DMS 273 treated with DMSO at 0.1 percent for 48 hours (cell line): ENCODE measurements at places on chromosomes 6 and 20.
A peak's percentile ranks its signal among the peaks of the same experiment; 100 is the strongest.

DNA sequence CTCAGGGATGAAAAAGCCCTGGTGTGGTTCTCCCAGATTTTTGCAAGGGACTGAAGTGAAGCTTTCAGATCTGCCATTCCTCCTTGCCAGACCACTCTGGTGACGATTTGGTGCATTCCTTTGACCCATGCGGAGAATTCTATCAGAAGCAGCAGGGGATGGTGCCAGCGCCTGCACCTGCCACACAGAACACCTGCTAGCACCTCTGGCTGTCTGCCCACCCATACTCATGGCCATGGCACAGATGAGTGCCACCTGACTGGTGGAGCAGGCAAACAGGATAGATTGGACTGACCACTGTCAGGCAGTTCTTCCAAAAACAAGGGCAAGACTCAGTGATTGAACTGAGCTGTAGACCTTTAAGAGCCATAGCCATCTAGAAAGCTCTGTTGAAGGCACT is 107.1 kb downstream of the CDYL start:
- DNase-seq: no peak

GRCh38 chr20:57061051-57061900 is 205.2 kb downstream of the BMP7 start:
- DNase-seq: no peak

- no peak for DNase-seq
Observed at GRCh38 chr20:57573894-57574293, 13.0 kb downstream of the PCK1 start.

DNA sequence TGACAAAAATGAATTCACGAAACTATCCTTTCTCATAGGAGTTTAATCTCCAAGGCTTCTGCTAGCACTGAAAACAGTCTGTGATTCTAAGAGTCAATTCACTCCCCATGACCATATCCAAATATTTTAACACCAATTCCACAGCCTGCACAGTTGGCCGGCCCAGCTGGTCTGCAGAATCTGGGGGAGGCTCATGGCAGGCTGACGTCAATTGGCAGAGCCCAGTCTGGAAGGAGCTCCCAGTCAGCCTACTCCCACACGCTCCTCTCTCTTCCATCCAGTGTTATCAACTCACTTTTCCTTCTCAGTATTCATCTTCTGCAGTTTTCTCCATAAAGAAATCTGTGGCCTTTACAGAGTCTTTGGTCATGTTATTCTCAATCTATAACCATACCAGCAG is 111.0 kb downstream of the TBXT start:
- DNase-seq: no peak

DNA sequence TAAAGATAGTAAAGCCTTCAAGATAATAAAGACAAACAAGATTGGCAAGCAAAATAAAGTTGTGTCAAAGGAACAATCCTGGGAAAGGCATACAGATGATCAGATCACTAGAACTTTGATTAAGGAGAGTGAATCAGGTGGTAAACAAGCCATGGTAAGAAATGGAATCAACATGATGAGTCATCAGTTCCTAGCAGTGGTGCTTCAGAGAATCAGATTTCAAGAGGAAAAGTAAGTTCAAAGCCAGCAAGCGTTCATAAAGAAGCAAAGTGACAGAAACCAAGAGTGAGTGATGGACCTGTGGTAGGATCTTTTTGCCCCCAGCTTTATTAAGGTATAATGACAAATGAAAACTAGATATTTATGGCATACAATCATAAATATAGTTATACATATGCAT is 340.4 kb downstream of the TPBG start:
- no peak for DNase-seq

DNA sequence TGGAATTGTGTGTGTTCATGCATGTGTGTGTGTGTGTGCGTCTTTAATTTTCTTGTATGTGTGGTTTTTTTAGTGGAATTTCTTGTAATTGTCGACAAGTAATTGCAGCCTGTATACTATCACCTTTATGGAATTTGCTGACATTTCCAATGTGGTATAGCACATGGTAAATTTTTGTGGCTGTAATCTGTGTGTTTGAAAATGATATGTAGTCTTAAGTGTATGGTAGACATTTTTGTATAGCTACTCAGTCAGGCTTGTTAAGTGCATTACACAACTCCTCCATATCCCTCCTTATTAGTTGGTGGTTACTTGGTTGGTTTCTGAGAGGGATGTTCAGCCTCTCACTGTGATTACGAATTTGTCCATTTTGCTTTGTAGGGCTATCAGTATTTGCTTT is 384.5 kb upstream of the HSF2 start:
- no peak for DNase-seq

GRCh38 chr6:44203955-44204354 is 12.8 kb upstream of the MYMX start:
- DNase-seq: no peak

- no peak for DNase-seq
Observed at GRCh38 chr6:16656451-16656850, 104.8 kb downstream of the ATXN1 start.

DNA sequence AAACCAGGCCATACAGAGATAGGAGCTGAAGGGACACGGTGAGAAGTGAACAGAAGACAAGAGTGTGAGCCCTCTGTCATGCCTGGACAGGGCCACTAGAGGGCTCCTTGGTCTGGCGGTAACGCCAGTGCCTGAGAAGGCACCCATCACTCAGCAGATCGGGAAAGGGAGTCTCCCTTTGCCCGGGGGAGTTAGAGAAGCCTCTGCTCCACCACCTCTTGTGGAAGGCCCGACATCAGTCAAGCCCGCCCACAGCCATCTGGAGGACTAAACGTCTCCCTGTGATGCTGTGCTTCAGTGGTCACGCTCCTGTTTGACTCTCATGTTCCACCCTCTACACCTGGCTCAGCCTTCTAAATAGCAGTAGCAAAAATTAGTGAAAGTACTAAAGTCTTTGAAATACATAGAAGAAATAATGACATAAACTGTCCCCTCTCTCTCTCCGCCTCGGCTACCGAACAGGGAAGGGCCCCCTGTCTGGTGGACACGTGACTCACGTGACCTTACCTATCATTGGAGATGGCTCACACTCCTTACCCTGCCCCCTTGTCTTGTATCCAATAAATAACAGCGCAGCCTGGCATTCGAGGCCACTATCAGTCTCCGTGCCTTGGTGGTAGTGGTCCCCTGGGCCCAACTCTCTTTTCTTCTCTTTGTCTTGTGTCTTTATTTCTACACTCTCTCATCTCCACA is 66.7 kb downstream of the RPP21 start:
- peak; percentile 2 for DNase-seq

DNA sequence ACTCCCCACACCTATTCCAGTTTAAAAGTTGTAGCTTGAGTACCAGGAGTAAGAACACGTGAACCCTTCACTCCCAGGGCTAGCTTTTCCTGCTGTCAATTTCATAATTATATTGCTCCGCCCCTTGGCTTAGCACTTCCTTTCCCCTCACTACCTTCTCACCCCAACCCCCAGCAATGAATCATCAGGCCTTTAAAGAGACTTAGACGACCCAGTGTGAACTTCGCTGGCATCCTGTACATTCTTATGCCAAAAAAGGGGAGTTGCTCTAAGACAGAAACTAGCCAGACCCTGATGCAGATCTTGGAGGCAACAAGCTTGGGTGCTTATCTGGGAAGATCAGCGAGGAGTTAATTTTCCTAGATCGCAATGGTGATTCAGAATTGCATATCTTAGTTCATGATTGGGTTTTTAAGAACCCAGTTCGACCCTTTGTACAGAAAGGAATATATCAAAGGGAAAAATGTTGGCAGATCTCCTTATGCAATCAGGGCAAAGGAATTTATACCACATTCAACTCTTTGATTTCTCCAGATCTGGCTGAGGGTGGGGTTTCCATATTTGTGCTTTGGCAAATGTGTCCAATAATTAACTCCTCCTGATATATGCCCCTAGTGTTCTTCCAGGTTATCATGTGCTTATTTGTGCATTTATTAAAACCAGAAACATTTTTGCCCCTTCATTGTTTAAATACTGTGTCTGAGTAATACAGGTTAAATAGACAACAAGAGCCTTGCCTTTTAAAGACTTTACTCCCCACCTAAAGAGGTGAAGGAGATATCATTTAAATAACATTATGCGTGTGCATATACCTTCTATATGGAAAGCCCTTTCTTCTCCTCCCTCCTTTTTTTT is 8.1 kb upstream of the ATXN1 start:
- DNase-seq: no peak

- DNase-seq: no peak
Observed at GRCh38 chr6:42326248-42326647, 108.6 kb upstream of the MRPS10 start.

DNA sequence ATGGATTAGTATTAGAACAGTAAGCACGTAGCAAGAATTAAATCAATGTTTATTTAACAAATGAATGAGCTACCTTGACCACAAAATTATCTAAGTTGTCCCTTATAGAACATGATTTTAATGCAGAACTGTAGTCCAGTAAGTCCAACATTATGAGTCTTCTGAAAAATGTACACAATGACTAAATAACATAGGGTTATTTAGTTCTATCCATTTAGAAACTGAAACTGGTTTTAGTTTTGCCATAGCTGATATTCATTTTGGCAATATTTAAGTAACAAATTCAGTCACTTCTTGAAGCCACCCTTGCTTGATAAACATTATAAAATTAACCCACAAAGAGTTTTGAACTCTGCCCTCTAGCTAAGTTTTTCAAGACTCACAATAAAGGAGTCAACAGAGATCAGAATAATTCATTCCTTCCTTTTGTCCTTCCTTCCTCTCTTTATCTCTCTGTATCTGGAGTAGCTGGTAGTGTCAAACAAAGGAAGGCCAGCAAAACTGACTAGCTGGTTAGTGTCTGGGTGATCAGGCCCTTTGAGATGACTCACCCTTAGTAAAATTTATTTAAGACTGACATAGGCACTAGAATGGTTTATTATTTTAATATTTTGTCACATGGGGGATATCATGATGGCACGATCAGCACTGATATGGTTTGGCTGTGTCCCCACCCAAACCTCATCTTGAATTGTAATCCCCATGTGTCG is 115.1 kb downstream of the BTBD9 start:
- no peak for DNase-seq

DNA sequence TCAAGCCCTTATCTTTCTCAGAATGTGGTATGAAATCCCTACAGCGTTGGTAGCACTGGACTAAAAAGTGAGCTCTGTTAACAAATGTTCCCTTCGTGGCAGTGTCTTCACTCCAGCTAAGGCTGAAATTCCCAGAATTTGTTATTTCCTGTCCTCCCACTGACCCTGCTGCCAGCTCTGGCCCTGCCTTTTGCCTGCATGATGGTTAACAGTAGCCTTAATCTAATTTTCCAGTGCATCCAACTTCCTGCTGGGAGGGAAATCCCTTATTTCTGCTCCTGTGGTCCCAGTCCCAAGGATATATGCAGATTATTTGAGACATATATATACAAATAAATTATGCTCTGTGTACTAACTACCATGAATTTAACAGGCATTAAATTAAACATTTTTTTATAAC is 157.2 kb upstream of the CARMIL1 start:
- no peak for DNase-seq

- DNase-seq: no peak
Observed at GRCh38 chr6:162960679-162961457, 233.1 kb downstream of the PACRG start.

DNA sequence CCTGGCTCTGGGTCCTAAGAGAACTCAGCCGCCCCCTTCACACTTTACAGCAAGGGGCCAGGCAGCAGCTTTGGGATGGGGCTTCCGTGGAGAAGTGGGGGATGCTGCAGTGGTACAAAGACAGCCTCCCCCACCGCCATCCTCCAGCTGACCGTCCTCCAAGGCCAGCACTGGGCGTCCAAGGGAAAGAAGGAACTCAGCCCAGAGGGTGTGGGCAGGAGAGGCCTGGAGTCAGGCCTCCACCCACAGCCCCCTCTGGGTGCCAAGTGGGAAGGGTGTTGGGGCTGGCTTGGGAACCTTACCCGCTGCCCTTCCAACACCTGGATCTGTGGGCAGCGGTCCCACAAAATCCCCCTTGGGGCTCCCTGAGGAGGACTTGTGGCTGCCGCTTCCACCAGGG is 13.1 kb downstream of the STMN3 start:
- DNase-seq: no peak

DNA sequence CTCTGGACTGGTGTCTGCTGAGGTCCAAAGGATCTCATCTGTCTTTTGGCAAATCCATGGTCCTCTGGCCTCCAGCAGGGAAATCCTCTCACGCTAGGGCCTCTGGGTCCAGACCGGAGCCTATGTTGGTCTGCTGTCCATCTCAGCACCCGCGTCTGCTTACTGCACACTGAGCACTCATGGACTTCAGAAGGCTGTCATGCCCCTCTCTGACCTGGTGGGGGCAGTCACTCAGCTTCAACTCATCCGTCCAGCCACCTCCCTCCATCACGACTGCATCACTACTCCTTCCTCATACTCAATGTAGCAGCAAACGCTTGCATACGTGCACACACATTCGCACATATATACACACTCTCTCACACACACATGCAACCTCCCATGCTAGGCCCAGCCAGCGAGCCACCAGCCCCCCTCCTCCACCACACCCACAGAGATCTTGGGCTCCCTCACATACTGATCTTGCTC is 33.3 kb downstream of the GABRR2 start:
- no peak for DNase-seq

DNA sequence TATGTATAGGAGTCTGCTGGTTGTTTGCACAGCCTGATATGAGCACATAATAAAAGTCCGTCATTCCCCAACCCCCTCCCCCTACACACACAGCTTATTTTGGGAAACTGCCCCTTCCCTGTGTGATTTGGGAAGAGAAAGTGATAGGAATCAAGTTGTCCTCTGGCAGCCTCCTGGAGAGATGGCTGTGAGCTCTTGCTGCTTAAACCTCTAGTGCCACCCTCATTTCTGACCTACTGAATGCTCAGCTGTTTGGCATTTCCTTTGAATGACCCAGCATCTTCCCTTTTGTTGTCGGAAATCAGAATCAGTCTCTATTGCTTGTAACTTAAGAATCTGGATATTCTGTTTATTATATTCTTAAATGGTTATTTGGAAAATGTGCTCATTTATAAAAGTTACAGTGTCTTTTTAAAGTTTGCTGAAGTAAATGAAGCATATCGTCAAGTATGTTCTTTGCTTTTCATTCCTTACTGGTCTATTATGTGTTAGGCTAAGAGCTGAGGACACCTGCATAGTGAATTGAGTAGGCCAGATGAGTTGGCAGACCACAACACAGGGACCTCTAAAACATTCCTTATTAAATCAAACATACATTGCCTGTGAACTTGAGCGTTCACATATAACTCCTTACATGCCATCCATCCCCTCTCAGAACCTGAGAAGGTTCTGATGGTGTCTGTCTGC is 5.5 kb downstream of the RWDD2A start:
- no peak for DNase-seq

DNA sequence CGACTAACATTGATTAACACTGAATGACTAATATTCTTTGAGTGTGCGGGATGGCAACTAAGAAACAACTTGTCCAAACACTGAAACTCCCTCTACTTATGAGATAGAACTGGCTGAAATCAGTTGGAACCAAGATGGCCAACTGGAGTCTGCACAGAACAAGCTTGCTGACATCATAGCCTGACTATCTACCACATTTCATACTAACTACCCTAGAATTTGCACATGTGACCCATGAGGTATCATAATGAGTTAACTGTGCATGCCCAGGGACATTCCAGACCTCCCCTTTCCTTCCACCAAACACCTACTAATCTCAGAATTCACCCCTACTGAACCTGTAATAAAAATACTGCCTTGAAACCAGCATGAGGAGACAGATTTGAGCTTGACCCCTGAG is 43.2 kb downstream of the PHIP start:
- DNase-seq: no peak
